ENCODE measurements at places on chromosomes 3 and 15.

DNA sequence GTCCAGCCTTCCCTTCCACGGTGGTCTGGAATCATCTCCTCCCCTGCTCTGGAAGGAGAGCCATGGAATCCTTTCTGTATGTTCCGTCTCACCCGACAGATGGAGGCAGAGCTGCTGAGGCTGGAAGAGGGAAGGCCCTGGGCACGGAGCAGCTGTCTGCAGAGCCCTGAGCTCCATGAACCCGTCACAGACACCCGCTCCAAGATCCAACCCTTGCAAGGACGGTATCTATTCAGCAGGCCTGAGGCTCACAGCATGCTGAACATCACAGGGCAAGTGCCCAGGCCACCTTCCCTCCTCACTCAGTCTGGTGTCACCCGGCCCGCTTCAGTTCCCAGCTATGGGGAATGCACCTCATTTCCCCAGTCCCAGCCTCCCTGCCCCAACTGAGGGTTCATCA is 103.9 kb downstream of the LRIG1 start:
- no peak for DNase-seq

- no peak for DNase-seq
Measured at GRCh38 chr3:53412953-53413352, 65.6 kb upstream of the DCP1A start.

DNA sequence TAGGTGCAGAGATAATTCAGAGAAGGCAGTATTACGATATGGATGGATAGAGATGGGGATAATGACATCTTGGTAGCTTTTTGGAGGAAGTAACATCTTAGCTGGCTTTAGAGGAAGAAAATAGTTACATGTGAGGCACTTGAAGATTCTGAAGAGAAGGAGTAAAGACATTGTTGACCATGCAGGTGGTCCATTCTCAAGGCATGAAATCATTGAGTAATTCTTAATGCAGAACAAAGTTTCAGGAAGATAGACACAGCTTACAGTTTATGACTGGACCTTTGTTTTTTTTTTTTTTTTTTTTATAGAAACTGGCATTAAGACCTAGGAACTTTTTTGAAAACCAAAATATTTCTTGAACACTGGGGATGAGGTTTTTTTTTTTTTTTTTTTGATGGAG is 28.2 kb downstream of the MBNL1 start:
- no peak for DNase-seq

DNA sequence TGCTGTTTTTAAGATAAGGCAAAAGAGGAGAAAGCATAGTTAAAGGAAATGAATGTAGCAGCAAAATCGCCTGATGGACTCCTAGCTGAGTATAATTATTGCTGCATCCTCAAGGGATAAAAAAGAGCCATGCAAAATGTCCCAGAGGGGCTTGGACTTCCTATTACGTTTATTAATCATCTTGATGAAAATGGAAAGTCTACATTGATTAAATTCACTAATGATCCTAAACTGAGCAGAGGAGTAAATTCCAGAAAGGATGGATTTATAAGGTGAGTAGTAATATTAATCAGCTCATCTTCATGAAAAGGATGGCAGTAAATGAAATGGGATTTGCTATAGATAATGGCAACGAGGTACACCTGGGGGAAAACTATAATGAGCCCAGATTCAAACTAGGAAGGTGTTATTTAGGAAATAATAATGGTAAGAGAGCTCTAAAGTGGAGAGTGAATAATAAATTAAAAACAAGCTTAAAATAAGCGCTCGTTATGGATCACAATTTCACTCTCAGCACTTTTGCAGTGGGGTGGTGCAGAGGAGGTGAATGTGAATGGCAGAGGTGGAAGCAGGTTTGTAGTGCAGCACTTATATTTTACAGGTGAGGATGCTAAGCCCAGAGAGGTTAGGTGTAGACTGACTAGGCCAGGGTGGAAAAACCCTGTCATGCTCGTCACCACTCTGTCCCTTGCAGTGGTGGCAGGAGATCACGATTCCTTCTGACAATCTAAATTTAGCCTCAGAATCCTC is 22.3 kb downstream of the IL5RA start:
- no peak for DNase-seq

GRCh38 chr3:151769175-151769574 is 35.4 kb downstream of the AADACL2 start:
- DNase-seq, result no peak

DNA sequence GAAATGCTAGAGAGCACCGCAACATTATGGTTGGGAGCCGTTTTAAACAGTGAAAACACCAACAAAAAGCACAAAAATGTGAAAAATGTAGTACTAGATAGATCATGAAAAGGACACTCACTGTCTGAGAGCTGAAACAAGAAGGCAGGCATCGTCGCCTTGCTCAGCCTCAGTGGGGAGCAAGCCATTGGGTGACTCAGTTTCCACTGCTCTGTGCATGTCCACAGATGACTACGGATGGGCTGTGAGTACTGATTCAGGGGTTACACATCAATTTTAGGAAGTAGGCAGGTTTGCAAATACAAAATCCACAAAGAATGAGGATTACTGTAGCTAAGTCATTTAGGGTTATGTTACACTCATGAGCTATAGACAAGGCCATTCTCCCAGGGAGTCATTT is 10.8 kb downstream of the NOX5 start:
- no peak for DNase-seq

DNA sequence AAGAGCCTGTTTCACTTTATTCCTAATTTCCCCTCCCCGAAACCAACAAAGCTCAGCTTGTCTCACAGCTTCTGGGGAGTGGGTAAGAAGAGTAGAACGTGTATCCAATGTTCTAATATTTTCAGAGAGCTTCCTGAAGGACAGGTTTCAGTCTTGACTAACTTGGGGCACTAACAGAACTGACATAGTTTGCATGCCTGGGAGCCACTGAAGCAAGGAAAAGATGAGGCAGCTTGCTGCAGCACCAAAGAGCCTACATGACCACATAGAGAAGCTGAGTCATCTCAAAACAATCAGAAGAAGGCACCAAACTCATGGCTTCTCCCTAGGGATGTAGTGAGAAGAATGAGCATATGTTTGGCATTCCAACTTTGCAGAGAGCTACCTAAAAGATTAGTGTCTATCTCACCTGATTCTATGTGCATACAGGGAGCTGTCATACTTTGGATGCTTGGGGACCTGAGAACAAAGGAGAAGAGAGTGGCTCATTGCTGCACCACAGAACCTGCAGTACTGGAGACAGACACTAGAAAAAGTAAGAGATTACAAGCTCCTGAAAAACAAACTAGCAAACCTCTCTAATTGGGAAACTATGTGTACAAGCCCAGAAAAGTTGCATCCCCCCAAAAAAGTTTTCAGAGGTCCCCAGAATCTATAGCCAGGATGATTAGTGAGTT is 86.9 kb downstream of the DCLK3 start:
- DNase-seq, result no peak

- DNase-seq, result no peak
Measured at GRCh38 chr3:29420106-29420505, 139.2 kb downstream of the RBMS3 start.
